ENCODE measurements at places on chromosomes 11 and 22.

GRCh38 chr22:50105208-50106100, 15.6 kb downstream of the MOV10L1 start:
- DNase-seq, result no peak

- DNase-seq, result no peak
Observed at GRCh38 chr22:31530823-31531195, 34.5 kb downstream of the SFI1 start.

DNA sequence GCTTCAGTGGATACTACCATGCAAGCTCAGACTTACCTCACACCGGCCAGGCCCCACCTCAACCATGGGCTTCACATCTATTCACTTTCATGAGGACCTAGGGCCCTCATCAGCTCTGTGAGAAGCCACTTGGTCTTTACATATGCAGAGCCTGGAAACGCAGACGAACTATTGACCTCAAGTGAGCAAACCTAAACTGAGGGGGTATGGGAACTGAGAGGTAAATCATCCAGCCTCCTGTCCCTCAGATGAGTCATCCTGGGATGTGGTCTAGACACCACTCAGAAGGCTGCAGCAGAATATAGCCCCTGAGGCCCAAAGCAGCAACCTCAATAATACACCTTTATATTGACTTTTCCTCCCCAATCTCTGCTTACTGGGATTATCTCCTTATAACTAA, 578.0 kb downstream of the INSC start:
- no peak for DNase-seq

- DNase-seq, result no peak
Observed at GRCh38 chr11:2289350-2289749, 12.4 kb downstream of the C11orf21 start.

DNA sequence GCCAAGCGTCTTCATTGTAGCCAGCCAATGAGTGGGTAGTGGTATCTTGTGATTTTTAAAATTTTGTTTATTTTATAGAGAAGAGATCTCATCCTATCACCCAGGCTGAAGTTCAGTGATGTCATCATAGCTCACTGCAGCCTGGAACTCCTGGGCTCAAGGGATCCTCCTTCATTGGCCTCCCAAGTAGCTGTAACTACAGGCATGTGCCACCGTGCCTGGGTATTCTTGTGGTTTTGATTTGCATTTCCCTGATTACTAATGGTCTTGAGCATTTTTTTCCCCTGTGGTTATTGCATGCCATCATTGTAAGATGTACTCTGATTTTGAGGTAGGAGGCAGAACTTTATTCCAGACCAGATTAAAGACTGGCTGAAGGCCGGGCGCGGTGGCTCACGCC, 2.4 kb upstream of the DENND6B start:
- DNase-seq, result no peak

All from activated naive CD8-positive, alpha-beta T cell treated with anti-CD3 and anti-CD28 coated beads for 36 hours (primary cell).